Mesothelial cell of epicardium (in vitro differentiated cells): ENCODE measurements at places on chromosomes 12 and 14.

DNA sequence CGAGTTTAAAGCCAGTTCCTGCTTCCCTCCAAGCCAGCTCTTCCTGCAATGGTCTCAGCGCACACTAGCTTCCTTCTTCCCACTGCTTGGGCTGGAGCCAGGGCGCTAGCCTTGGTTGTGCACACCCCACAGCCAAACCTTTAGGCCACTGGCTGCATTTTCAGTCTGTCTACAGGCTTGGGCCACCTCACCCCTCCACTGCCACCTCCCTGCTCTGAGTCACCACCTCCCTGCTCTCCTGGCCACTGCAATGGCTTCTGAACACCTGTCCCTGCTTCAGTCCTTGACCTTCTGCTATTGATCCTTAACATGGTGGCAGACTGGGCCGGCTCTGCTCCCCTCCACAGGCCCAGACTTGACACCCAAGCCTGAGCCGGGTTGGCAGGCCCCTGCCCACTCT, 151.1 kb downstream of the RBM19 start:
- H3K27me3 ChIP-seq = no peaks in the 10 kb centered on the region
- peaks cover 4% of the 10 kb centered on the region for H3K36me3 ChIP-seq
- H3K4me3 ChIP-seq = no peak overlapping the region
- DNase-seq = no peak

DNA sequence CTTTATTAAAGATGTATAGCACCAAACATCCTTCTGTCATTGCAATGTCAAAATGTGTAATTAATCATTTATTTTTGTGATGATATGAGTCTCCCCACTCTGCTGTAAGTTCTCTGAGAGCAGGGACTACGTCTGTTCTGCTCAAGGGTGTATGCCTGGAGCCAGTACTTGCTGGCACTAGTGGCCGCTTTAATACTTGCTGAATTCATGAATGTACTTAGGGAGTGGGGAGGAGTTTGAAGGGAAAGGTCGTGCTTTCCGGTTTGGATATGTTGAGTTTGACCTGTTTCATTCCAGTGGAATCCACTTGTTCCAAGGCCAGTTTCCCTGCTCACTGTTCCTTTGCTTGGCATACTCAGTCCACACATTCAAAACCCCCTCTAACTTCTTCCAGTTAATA, 1.9 kb upstream of the DCAF5 start:
- H3K36me3 ChIP-seq = no peaks in the 10 kb centered on the region
- H3K4me3 ChIP-seq = no peak overlapping the region
- no peaks in the 10 kb centered on the region for H3K27me3 ChIP-seq
- H3K27ac ChIP-seq = no peak overlapping the region
- no peak for DNase-seq
- peaks cover 19% of the 10 kb centered on the region for H3K4me1 ChIP-seq

DNA sequence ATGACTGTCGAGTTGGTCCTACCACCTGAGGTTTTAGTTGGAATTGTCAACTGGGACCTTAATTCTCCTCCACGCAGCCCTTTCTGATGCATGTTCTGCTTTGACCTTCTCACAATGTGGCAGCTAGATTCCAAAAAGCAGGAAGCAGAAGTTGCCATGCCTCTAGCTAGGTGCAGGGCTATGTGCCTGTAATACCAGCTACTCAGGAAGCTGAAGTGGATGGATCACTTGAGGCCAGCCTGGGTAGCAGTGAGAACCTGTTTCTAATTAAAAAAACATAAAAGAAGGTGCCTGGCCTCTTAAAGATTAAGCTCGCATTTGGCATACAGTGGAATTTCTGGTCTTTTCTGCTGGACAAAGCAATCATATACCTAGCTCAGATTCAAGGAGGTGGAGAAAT, 77.1 kb downstream of the FGD4 start:
- no peaks in the 10 kb centered on the region for H3K27me3 ChIP-seq
- peaks cover 6% of the 10 kb centered on the region for H3K36me3 ChIP-seq
- no peak overlapping the region for H3K4me3 ChIP-seq

- no peaks in the 10 kb centered on the region for H3K36me3 ChIP-seq
- H3K27ac ChIP-seq = no peak overlapping the region
- peaks cover 41% of the 10 kb centered on the region for H3K27me3 ChIP-seq
- DNase-seq = no peak
- H3K4me1 ChIP-seq = peaks cover 3% of the 10 kb centered on the region
- no peak overlapping the region for H3K4me3 ChIP-seq
These were observed 23.1 kb upstream of the TBC1D30 start for GRCh38 chr12:64801381-64801780.

DNA sequence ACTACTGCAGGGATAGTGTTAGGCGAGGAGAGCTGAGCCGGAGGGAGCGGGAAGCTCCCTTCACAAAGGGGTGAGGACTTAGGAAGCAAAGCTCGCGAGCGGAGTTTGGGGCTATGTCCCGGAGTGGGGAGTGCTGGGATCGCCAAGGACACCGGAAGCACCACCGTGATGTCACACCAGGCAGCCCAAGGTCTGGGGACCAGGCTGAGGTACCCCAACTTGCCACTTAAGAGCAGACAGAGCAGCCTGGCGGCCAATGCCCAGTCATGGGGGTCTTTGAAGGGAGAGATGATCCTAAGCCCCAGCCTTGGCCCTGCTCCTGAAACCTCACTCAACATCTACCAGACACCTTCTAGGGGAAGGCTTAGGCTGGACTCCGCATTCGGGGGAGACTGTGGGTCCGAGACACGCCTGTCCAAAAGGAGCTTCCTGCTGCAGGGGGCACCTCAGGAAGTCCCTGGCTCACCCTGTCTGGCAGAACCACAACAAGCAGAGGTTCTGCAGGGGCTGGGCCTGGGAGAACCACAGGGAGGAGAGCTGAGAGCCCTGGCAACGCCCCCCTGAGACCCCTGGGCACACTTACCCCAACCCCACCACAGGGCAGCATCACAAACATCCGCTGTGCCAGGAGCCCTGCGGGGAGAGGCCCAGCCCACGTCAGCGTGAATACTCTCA, 17.8 kb downstream of the SLC48A1 start:
- no peaks in the 10 kb centered on the region for H3K4me1 ChIP-seq
- no peak overlapping the region for H3K4me3 ChIP-seq
- no peaks in the 10 kb centered on the region for H3K27me3 ChIP-seq
- no peak for DNase-seq
- H3K27ac ChIP-seq = no peak overlapping the region
- peaks cover 27% of the 10 kb centered on the region for H3K36me3 ChIP-seq

DNA sequence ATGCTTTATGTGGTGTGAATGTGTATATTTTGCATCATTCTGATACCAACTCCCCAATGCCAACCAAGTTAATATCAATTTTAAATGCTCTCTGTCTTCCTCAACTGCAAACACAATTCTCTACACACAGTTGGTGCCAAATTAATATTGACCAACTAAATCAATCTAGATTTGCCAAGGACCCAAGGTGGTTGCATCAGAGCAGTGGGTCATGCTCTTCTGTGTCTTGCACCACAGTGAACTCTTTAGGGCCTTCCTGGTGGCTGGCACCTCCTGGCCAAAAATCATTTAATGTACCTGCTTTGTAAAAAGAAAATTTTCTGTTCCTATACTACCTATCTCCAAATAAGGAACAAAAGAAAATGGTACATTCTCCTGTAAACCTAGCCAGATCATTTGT, 14.1 kb downstream of the COQ10A start:
- H3K27me3 ChIP-seq = no peaks in the 10 kb centered on the region
- no peak for DNase-seq
- no peaks in the 10 kb centered on the region for H3K4me1 ChIP-seq
- no peak overlapping the region for H3K27ac ChIP-seq
- peaks cover 31% of the 10 kb centered on the region for H3K36me3 ChIP-seq
- H3K4me3 ChIP-seq = no peak overlapping the region

GRCh38 chr12:2187195-2187945, 134.6 kb downstream of the CACNA1C start:
- peaks cover 21% of the 10 kb centered on the region for H3K4me1 ChIP-seq
- no peaks in the 10 kb centered on the region for H3K36me3 ChIP-seq
- H3K27ac ChIP-seq = no peak overlapping the region
- H3K4me3 ChIP-seq = no peak overlapping the region
- DNase-seq = no peak
